ENCODE measurements at places on chromosomes 5 and 9.
A peak's percentile ranks its signal among the peaks of the same experiment; 100 is the strongest.

DNA sequence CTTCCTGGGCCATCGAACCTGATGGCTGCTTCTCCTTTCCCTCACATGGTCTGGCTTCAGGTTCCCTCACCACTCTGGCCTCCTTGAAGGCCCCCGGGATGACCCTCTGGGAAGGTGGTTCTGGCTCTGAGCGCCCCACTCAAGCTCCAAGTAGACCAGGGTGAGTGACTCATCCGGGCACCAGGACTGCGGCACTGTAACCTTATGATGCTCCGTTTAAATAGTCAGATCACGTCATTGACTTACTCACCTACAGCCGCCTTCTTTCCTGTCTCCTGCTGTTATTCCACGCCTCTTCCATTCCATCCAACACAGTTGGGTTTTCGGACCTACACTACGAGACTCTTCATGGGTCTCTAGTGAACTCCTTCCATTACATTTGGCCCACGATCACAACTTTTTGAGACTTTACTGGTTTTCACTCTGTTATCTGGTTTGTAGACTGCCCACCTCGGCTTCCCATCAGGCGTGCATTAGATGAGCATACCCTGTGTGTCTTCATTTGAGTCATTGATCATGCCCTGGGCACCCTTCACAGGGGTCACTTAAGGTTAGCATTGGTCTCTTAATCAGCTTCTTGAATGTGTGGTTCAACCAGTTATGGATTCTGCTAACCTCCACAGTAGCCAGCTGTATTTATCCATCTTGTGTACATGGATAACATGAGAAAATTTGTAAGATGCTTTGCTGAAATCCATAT lies 138.8 kb upstream of the LMX1B start:
- peak; percentile 32 for DNase-seq

DNA sequence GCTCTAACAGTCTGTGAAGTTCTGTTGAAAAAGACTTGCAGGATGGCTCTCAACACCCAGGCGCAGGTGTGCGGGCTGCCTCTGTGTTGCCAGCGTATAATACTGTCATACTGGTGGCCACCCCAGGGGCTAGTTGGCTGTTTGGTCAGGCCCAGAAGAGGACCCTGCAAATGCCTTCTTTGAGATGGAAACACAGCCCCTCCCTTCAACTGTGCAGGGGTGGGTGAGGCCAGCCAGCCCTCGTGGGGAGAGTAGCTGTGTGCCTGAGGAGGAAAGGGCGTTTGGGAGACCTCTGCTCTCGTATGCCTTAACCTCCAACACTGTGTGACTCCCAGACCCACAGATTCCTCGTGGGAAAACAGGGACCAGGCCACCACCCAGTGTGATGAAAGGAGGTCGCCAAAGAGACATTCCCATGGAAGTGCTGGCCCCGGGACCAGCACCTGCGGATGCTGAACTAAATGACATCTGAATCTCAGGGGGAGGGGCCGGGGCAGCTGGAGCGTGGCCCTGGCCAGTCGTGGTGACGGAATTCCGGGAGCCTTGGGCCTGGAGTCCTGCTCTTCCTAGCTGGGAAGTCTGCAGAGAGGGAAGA lies 11.3 kb upstream of the SCGB3A1 start:
- no peak for DNase-seq

GRCh38 chr5:60810438-60811085 lies 33.5 kb downstream of the ELOVL7 start:
- DNase-seq = no peak

DNA sequence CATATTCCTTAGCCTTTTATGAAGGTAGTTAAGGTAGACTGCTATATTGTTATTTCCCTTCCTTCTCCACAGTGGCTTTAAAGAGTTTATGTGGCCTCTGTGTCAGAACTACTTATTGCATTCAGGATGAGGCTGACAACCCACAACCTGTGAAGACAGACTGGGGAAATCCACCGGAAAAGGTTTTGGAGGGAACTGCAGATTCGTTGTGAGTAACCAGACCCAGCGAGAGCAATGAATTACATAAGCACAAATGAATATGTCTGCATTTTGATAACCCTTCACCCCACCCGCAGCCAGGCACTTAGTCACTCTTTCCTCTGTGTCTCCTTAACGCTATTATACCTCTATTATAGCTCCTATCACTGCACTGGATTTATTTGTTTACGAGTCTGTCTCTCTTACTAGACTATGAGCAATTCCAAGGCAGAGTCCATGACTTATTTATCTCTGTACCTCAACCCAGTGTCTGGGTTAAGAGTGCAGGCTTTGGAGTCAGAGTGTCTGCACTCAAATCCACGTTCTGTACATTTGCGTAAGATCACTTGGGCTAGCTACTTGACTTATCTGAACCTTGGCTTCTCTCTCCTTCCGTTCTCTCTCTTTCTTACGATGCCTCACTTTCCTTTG lies 19.2 kb downstream of the KCTD16 start:
- DNase-seq = no peak

DNA sequence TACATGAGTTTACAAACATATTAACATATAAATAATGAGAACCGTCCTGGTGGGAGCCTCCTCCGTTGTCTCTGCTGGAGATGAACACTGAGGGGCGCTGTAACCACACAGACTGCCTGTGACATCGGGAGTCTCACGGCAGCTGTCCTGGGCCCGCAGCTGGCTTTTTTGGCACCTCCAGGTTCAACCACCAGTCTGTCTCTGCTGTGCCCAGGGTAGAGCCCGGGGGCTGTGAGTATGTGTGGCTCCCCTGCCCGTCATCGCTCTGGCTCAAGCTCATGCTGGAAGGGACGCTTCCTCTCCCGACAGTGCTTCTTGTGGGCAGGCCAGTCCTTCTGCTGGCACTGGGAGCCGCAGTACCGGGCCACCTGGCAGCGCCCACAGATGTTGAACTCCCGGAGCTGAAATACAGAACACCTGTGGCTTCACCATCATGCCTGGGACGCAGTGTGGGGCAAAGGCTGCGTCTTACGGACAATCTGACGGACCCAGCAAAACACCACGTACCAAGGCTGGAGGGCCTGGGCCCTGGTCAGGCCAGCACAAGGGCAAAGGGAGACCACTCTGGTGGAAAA lies 3.6 kb upstream of the DPH7 start:
- no peak for DNase-seq

- DNase-seq = no peak
Observed at GRCh38 chr5:154648706-154649105, 106.5 kb upstream of the LARP1 start.

DNA sequence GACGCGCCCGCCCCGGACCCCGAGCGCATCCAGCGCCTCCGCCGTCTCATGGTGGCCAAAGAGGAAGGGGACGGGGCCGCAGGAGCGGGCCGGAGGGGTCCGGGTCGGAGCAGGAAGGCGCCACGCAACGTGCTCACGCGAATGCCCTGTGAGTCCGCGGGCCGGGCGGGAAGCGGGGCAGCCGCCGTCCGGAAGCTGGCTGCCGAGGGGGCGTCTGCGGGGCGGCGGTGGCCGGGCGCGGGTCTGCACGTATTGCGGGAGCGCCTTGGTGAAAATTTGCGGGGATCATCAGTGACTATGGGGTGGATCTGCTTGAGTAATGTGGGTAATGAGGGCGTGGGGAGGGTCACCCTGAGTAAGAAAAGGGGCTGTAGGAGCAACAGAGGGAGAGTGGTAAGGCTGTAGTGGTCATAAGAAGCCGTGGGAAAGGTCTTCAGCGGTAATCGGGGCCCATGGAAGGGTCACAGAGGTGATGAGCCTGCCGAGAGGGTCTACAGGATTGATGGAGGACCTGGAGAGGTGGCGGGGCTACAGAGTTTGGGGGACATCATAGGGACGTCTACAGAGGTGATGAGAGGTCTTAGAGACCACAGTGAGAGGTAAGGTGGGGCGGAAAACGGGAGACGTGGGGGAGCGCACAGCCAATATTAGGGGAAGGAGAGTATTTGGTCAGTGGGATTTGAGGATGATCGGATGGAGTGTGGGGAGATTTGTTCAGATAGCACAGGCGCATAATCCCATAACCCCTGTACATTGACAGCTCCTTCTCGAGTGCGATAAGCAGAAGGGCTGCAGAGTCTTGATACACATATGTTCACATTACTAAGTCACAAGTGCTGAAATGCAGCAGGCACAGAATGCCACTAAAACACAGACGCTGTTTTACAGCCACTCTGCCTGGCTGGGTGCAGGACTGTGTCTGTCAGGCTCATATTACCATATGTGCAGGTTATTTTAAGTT lies 819 bp downstream of the LSM11 start:
- peak; percentile 15 for DNase-seq

GRCh38 chr9:83041771-83042170 lies 21.2 kb downstream of the RASEF start:
- no peak for DNase-seq

DNA sequence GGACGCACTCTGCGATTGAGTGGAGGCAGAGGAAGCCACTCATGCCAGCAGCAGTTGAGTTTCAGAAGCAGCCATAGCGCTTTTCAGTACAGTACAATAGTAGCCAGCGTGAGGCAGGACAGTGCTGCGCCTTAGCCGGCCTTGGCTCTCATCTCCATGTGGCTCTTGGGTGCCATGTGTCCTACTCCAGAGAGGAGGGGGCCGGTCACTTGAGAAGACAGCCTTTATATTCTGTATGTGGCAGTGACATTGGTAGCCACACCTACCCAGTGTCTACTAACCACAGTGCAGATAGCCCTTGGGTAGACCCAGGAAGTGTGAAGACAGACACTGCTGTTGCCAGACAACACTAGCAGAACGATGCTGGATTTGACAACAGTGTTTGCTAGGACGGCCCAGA lies 42.3 kb downstream of the FAM78A start:
- no peak for DNase-seq

DNA sequence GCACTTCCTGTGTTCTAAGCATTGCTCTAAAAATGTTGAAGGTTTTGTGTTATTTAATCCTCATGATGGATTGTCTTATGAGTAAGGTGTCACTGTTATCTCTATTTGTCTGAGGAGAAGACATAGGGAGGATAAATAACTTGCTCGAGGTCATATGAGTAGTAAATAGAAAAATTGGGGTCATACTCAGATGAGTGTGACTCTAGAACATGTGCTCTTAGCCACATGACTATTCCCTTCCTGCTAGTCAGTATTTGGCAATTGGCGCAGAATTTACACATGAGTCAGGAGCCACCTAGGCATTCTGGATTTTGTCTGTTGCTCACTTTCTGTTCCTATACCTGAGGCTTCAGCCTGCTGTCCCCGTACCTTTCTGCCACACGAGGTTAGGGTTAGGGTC lies 234.6 kb upstream of the CD180 start:
- DNase-seq = no peak

DNA sequence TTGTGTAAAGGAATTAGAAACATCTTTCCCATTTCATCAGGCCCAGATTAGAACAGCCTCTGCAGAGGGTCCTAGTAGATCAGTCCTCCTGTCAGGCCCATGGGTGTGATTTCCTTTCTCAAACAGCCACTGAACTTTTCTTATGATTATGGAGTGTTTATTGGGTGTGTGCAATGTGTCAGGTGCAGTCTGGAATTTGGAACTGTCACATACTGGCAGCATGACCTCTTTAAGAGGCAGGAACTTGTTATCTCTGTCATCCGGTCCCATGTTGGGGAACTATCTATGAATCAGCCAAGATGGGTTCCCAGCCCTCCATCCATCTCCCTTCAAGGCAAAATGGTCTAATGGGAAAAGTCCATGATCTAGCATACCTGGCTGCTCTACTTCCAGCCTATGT lies 11.6 kb upstream of the MEGF9 start:
- no peak for DNase-seq

DNA sequence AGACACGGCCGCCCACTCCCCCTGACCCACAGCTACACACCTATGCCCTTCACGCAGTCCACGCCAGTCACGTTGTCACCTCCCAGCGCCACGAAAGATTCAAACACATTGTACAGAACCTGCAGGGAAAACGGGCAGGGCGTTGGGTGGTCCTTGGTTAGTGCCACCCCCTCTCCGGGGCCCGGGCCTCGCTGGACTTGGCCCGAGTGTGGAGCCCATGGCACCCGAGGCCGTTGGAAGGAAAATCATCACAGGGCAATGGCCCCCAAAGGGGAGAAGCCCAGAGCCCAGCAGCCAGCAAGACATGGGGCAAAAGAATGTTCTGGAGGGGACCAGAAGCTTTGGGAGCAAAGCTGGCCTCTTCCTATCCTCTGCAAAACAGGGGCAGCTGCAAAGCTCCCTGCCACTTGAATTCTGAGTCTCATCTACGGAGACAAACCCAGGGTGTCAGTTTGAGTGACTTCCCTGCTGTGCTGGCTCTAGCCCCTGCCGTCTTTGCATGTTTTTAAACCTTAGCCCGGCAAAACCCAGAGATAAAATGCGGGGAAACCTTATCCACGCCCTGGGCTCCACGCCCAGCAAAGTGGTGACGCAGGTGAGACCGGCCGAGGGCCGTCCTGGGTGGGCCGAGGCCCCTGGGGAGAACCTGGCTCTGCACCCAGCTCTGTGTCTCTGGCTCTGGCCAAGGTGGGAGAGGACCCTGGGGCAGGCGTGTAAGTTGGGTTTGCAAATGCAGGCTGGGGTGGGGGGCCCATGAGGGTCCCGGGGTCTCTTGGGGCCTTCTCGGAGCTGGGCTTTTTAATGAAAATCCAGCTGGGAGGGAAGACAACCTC lies 38.9 kb downstream of the SLC9A3 start:
- DNase-seq = no peak

GRCh38 chr5:155884041-155884440 lies 442.9 kb upstream of the SGCD start:
- DNase-seq = no peak

DNA sequence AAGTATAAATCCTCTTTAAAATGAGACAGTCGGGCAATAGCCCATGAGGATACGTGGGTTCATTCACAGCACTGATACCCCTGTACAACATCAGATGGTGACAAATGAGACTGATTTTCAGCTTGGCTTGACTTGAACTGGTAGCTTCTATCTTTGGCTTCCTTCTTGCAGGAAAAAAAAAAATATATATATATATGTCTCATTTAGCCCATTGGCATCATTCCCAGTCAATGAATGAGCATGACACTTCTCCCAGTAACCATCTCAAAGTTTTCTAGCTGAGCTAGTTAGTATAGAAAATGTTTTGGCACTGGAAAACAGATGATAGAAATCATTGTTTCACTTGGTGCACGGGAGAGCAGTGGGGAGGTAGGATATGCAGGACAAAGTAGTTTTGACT lies 222.5 kb upstream of the TAS2R1 start:
- no peak for DNase-seq

GRCh38 chr5:33611877-33612276 lies 171.1 kb downstream of the TARS1 start:
- DNase-seq = no peak

DNA sequence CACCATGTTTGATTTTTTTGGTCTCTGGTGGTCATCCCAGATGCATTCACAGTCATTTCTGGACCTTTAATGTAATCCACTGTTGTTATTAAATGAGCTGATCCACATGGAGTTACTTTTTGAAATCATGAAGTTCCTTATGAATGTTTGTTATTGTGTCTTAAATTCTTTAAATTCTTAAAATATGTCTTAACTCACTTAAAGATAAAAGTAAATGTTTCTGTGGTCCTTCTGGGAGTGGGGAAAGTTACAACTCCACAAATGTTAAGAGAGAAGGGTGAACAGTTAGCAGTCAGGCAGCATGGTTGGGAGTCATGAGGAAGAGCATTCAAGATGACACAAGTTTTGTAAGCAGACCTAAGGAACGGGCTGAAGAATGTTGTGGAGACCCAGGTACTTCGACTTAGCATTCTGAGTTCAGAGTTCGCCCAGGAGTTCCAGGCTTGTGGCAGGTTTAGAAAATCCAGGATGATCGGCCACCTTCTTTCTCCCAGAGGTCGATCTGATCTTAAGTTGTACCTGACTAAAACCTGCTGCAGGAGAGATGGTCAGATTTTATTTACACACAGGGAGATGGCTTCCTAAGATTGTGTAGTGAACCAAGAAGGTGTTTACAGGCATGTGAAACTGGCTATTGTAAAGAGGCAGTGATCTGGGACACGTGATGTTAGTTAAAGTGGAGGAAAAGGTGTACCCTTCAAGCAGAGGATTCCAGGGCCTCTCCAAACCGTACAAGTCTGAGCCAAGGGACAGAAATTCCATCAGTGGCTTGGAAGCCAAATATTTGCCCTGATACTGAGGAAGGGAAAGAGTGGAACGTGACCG lies 17.2 kb downstream of the SLC1A1 start:
- no peak for DNase-seq
